ENCODE measurements at places on chromosomes 2 and 18. TPM values are rescaled to one million over a fixed set of nuclear protein-coding genes. Genes with fewer than 3 reads are reported as not detected.

DNA sequence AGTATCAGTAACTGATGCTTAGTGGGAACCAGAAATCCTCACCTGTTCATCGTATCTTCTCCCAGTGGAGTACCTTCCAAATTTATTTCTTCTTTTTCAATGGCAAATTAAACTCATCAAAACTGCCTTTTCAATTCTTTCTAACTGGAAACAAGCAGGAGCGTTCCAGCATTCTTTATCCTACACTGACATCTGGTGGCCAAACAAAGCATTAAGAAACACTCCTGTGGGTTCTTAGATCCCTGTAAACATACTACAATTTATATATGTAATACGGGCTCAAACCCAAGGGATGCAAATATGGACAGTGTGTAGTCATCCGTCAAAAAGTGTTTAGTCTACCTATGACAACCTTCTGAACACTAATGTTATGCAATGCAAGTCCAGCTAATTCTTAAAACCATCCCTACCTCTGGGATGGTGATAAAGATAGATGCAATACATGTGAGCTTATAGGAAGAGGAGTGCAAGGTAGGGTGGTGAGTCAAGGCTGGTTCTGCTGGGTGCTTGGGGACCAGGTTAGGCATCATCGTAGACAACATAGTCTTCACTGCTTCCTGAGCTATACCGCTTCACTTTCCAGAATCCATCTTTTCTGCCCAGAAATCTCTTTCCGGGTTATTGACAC is 375.0 kb downstream of the CTNNA2 start:
- no peaks in the 10 kb centered on the region for H3K4me1 ChIP-seq
- H3K27me3 ChIP-seq, result no peaks in the 10 kb centered on the region

- no peak overlapping the region for H3K4me3 ChIP-seq
- no peak for DNase-seq
Measured at GRCh38 chr2:58669998-58670397, 428.9 kb upstream of the FANCL start.

DNA sequence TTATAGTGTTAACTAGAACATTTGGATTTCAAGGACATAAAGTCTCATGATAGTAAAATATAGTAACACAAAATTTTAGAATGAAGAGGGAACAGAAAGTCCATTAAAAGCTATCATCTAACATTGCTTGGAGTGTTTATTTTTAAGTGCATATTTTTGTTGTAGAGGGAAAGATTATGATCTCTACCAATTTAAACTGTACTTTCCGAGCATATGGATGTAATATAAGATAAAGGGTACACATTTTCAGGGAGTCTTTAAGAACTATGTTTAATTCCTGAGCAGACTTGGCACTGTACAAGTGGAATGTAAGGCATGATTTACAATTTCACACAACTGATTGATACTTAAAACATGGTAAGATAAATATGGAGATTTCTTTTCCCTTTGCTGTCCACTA is 34.2 kb upstream of the ZNF804A start:
- H3K4me3 ChIP-seq, result no peak overlapping the region
- H3K36me3 ChIP-seq, result no peaks in the 10 kb centered on the region
- no peak for DNase-seq
- no peak overlapping the region for H3K27ac ChIP-seq
- no peaks in the 10 kb centered on the region for H3K27me3 ChIP-seq

DNA sequence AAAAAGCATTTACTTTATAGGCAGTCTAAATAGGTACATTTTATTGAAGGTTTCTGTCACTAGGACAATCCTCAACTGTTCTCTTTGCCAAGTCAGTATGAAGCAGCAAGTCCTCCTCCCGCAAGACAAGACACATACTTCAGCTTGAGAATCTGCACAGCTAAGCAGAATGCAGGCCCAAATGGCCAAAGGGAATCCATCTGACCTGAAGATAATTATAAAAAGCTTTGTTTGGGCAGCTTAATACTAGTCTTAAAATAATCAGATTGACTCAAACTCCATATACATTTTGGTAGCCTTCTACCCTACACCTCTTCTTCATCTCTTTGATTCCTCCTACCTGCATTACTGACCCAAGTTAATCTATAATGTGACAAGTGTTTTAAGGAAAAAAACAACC is 1.8 kb downstream of the LANCL1 start:
- peaks cover 4% of the 10 kb centered on the region for H3K36me3 ChIP-seq
- DNase-seq, result no peak
- no peak overlapping the region for H3K4me3 ChIP-seq
- H3K27me3 ChIP-seq, result no peaks in the 10 kb centered on the region
- H3K4me1 ChIP-seq, result peaks cover 7% of the 10 kb centered on the region
- H3K27ac ChIP-seq, result no peak overlapping the region

The PCARE gene
- total RNA-seq, result 0.06 TPM

Data from spinal cord (tissue), 10 donors.